ENCODE measurements at places on chromosomes 4 and X.
A peak's percentile ranks its signal among the peaks of the same experiment; 100 is the strongest.

DNA sequence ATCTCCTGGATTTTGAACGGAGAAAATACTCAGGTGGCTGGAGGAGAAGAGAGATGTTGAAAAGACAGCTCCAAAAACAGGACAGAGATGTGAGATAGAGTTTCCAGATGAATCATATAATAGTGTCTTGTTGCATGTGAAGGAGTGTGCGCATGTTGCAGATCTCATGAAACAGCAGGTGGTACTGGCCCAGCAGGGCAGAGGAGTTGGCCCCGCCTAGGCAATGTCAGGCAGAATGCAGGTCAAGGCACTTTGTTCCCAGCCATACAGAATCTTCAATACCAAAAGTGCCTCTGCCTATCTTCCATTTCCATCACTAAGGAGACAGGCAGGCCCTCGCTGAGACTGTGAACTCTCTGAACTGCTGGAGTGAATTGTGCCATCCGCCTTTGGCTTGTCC, 63.9 kb upstream of the FAT1 start:
- DNase-seq = no peak

- DNase-seq = no peak
Observed at GRCh38 chr4:86330961-86331742, 28.7 kb downstream of the MAPK10 start.

DNA sequence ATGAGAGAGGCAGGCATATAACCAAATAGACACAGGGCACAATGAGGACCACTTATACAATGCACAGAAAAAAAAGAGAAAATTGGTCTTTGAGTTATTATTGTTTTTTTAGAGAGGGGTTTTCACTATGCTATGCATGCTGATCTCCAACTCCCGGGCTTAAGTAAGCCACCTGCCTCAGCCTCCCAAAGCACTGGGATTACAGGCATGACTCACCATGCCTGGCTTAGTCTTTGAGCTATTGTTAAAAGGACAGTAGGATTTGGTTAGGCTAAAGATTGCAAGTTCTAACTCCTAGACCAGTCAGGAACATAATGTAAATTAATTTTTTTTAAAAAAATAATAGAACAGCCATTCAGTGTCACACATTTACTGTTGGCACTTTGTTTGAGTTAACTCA, 340.1 kb downstream of the GPAT3 start:
- peak; percentile 37 for DNase-seq

- DNase-seq = no peak
Observed at GRCh38 chrX:154525606-154526490, 9.8 kb upstream of the FAM3A start.

GRCh38 chr4:112378858-112379257, 81.7 kb downstream of the ALPK1 start:
- DNase-seq = peak; percentile 37

- DNase-seq = peak; percentile 7
Observed at GRCh38 chr4:189081826-189082225, 858.8 kb upstream of the FRG1 start.

GRCh38 chr4:6720202-6720699, 4.3 kb downstream of the BLOC1S4 start:
- DNase-seq = peak; percentile 85

- peak; percentile 0 for DNase-seq
Observed at GRCh38 chr4:28179126-28179525, 1318.5 kb downstream of the STIM2 start.

DNA sequence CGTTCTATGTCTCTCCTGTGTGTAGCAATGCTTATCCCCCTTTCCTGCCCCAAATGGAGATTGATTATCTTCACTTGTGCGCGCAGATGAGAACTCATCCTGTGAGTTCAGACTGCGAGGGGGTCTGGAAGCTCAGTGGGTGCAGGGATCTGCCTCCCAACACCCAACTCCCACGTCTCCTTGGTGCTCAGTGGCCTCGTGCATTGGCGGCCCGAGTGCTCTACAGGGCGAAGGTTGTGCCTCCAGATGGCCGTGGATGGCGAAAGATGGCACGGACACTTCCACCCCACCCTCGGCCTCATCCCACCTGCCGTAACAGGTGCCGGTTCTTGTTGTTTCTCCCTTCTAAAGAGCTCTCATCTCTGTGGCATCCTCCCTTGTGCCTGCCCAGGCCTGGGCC, 45.1 kb upstream of the SORCS2 start:
- no peak for DNase-seq

GRCh38 chrX:41327341-41327740, 6.6 kb upstream of the DDX3X start:
- DNase-seq = no peak

- DNase-seq = no peak
Observed at GRCh38 chr4:3226467-3226866, 22.5 kb upstream of the MSANTD1 start.

DNA sequence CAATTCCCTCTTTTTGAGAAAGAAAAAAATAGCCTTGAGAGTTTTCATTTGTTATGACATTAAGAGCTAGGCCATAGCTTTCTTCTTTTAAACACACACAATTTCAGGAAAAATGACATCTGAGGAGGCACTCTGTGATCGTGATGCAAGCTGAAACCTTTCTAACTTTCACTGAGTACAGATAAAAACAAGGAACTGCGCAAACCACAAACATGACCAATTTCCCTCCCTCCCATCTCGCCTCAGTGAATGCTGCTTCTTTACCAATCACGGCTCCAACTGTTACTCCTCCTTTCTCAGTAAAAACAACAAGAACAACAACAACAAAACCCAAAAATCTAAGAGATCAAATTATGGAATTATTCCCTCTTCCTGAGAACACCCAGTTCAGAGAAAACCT, 626.8 kb downstream of the TLL1 start:
- no peak for DNase-seq

- DNase-seq = peak; percentile 4
Observed at GRCh38 chr4:79273915-79274314, 51.9 kb downstream of the NAA11 start.

- DNase-seq = no peak
Observed at GRCh38 chr4:153518637-153519389, 52.7 kb downstream of the TMEM131L start.

DNA sequence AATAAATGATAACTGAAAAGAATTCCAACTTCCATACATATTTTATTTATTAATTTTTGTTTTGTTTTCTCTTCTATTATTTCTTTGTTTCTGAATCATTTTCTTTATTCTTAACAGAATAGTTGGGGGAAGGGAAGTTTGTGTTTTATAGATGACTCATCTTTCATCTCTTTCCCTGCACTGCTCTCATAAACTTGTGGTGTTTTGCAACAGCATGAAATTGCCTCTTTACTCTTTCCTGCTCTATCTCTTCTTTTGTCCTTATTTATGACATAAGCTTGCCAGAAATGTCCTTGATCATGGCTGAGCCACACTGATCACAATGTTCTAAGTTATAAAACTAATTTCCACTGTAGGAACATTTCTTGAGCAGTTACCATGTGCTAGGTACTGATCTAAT, 22.3 kb downstream of the QRFPR start:
- peak; percentile 73 for DNase-seq

GRCh38 chr4:143358923-143359643, 22.4 kb downstream of the GAB1 start:
- peak; percentile 44 for DNase-seq

- DNase-seq = peak; percentile 46
Observed at GRCh38 chr4:105186701-105187161, 40.1 kb downstream of the TET2 start.

DNA sequence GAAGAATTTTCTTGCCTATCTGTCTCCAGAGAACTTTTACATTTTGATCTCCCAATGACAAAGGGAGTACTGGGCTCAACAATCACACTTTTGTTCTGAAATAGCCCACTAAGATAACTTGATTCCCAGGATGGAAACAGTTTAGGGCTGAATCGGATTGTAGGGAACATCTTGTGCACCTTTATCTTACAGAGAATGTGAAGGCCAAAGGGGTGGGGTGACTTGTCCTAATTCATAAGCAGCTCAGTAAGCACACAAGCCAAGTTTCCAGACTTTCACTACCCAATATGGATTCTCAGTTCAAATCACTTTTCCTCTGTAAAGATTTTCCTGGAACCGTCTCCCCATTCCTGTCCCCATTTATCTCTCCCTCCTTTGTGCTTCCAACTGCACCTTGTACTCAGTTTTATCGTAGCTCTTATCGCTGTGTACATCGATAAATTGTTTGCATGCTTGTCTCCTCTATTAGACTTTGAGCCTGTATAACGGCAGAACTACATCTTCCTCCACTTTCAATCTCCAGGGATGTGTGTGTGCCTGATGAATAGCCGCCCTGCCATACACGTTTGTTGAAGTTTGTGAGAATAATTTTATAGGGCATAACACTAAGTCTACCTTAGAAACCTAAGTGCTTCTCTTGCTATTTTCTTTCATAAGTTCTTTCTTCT, 77.4 kb downstream of the MBNL3 start:
- DNase-seq = no peak

DNA sequence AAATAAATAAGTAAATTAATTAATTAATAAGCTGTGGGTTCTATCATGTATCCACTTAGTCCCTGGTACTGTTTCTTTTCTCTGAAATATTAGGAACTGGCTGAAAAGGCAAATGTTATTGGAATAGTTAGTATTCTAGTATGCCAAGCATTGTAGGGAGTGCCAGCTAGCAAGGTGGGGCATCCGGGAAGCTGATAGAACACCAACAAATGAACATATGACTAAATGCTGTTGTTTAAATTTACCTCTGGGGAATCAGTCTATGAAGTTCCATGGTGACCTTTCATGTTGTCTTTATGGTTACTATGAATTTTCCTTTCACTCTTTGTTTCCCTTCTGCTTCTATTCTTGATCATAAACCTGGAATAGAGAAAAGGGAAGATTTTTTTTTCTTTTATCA, 32.7 kb downstream of the NUDT6 start:
- DNase-seq = no peak

DNA sequence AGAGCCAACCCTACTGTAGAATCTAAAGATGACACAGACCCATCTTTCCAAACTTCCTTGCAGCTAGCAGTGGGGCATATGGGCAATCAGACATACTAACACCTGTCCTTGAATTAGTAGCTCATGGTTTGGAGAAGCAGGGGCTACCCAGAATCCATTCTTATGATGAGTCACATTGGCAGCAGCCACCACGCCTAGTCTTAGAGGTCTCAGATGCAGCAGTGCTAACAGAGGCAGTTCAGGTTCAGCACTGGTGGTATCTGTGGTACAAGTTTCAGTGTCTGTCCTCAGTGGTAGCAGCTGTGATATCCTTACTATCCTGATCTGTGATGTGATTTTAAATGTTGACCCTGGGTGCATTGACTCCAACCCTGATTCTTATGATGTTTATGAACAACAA, 68.1 kb downstream of the FRMPD4 start:
- DNase-seq = no peak

DNA sequence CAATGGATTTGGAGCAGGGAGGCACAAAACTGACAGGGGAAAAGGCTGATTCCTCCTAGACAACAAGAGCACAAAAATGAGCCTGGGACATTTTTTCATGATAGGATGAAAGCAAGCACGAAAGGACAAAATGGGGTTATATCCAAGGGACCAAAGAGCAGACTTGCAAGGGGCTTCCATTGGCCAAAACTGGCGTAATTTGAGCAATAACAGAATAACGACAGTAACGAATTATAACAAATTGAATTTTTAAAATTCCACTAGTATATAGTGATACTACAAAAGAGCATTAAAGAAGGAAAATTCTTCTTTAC, 10.3 kb downstream of the SPP1 start:
- DNase-seq = no peak

DNA sequence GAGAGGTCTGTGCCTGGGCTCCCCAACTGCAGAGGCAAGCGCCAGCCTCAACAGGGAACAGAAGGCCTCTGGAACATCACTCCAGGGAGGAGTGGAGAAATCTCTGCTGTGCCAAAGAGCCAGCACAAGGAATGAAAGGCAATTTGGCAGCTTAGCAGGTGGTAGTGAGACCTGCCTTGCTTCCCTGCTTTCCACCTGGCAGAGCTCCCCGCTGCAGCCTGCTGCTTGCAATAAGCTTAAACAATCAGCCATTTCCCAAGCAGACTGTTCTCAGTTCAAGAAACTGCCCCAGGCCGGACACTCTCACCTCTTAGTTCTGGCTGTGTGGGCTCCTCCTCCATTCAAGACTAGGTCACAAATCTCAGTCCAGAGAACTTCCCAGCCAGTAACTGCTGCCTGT, 370.6 kb downstream of the MAGEB5 start:
- DNase-seq = no peak

GRCh38 chr4:153365003-153365402, 20.5 kb downstream of the MND1 start:
- DNase-seq = no peak

DNA sequence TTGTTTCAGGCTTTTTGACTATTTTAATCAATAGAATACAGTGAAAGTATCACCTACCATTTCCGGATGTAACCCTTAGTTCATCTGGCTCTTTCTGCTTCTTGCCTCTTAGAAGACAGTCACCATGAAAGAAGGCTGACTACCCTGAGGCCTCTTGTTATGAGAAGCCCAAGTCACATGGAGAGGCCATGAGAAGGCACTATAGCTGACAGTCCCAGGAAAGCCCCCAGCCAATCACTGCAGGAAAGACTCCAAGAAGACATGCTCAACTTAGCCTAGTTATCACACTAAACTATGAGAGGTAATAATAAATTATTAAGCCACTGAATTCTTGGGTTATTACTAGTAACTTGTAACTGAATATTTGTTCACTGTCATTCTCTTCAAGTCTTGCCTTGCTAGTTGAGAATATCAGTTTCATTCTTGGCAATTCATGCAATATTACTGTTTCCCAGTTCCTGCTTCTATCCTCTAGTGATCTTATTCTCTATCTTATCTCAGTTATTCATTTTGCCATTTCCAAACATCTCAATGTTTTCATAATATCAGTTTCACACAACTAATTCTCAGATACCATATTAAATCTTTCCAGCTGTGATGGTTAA, 57.1 kb upstream of the GUCY1A1 start:
- DNase-seq = no peak

- no peak for DNase-seq
Observed at GRCh38 chrX:44954562-44954961, 81.6 kb downstream of the KDM6A start.

GRCh38 chr4:152064753-152065152, 303.9 kb upstream of the GATB start:
- DNase-seq = no peak

- DNase-seq = peak; percentile 78
Observed at GRCh38 chr4:54230484-54231418, 1.7 kb downstream of the PDGFRA start.

GRCh38 chrX:17456526-17456925, 81.5 kb downstream of the NHS start:
- no peak for DNase-seq

- DNase-seq = no peak
Observed at GRCh38 chr4:108902769-108903168, 139.9 kb upstream of the ETNPPL start.

- DNase-seq = peak; percentile 53
Observed at GRCh38 chr4:126957556-126957955, 675.2 kb upstream of the INTU start.

- DNase-seq = no peak
Observed at GRCh38 chrX:131779306-131779705, 235.4 kb downstream of the OR13H1 start.

All from GM23248 (cell line).